ENCODE measurements at places on chromosomes 16 and 17.
A peak's percentile ranks its signal among the peaks of the same experiment; 100 is the strongest.

DNA sequence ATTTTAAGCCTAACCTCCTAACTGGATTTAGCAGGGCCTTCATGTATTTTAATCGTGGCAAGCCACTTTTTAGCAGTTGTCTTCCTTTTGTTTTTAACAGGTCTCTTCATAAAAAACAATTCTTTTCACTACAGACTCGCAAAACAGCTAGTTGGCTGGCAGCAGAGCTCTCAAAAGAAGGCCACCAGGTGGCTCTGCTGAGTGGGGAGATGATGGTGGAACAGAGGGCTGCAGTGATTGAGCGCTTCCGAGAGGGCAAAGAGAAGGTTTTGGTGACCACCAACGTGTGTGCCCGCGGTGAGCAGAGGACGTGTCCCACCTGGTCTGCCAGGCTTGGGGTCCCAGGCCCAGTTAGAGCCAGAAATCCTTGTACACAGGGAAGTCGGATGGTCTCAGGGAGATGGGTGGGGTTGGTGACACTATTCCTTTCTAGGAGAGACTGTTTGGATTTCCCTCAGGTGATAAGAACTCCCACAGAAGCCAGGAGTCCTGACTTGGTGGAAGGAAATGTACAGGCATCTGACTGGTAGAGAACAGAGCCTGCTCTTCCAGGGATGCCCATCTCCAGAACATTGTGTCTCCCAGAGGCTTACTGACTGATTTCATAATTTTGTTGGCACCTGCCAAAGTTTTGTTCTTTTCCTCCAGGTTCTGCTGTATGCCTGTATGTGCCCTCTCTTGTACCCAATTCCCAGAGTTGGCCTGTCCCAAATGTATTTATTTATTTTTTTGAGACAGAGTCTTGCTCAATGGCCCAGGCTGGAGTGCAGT, 14.9 kb upstream of the DDX19A start:
- DNase-seq: peak; percentile 36

- DNase-seq: no peak
Measured at GRCh38 chr16:72992142-72992601, 55.8 kb downstream of the ZFHX3 start.

DNA sequence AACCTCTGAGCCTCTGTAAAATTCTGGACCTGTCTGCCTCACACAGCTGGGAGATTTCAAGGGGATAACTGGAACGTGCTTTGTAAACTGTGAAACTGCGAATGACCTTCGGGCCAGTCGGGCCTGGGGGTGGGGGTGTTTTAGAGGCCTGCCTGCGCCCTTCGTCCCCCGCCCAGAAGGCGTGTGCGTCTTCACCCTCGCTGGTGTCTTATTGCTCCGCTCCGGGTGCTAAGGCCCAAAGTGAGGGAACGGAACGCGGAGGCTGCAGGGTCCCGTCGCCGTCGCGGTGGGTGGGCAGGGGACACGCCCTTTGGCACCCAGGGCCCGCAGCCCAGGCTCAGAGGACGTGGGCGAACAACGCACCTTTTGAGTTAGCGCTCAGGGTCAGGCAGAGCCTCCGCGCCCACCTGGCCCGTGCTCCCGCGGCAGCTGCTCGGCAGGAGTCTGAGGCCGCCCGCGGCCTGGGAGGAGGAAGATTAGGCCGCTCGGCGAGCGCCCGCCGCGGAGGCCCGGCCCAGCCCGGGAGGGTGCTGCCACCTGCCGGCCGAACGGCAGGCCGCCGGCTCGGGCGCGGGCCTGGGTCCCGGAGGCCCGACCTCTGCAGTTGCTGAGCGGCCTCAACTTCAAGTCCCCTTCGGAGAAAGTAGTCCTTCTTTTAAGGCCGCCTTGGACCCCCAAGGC, 29.7 kb downstream of the DCAKD start:
- DNase-seq: peak; percentile 97

DNA sequence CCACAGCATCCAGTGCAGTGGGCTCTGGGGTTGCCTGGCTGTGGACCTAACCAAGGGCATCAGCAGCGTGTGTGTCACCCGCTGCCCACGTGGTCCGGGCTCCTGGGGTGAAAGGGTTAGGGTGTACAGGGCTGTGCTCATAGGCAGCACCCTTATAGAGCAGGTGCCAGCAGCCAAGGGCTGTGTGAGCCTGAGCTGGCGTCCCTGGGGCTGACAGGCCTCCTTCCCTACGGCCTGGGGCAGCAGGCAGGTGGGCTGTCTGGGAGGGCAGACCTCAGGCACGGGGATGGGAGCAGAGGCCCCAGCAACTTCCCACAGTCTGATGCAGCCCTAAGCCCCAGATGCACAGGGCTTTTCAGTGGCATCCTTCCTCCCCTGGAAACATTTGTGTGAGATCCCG, 13.9 kb downstream of the CD300A start:
- DNase-seq: no peak

- no peak for DNase-seq
Measured at GRCh38 chr17:63816123-63816522, 11.1 kb upstream of the PSMC5 start.

- peak; percentile 71 for DNase-seq
Measured at GRCh38 chr17:76943202-76943601, 75.0 kb downstream of the MGAT5B start.

- DNase-seq: peak; percentile 86
Measured at GRCh38 chr17:28372203-28372944, 880 bp downstream of the SARM1 start.

DNA sequence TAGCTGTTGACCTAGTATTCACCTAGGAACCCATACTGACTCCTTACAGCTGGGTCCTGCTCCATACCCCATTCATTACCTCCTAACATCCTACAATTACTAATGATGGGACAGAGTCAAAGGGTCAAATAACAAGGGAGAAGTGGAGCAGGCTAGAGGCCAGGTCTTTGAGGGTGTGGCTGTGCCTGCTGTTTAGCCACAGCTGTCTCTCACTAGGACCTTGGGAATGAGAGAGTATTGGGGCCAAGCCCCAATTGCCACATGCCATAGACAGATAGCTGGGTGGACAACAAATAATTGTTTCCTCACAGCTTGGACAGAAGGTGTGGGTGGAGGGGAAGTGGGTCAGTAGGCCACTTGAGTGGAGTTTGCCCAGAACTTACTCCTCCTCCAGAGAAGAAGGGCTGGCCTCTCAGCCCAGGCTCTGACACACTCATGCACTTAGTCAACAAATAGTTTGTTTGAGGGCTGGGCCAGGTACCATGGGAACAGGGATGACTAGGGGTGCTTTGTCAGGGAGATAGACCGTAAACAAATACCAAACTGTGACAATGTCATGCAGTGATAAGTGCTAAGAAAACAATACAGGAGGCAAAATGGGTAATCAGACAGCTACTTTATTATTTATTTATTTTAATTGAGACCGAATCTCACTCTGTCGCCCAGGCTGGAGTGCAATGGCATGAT, 10.2 kb upstream of the CENPT start:
- no peak for DNase-seq

DNA sequence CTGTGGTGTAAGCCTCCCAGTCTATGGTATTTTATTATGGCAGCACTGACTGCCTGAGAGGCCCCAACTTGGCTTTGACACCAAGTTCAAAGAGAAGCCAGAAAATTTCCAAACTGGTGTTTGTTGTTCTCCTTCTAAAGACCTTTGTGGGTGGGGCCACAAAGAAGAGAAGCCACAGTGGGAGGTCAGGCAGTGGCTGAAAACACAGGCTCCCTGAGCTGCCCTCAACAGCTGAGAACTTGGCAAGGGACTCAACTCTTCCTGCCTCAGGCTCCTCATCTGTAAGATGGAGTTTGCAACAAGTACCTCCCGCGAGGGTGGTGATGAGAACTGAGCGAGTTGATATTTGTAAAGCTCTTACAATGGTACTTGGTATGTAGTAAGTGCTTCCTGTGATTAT, 18.2 kb downstream of the CES5A start:
- no peak for DNase-seq

DNA sequence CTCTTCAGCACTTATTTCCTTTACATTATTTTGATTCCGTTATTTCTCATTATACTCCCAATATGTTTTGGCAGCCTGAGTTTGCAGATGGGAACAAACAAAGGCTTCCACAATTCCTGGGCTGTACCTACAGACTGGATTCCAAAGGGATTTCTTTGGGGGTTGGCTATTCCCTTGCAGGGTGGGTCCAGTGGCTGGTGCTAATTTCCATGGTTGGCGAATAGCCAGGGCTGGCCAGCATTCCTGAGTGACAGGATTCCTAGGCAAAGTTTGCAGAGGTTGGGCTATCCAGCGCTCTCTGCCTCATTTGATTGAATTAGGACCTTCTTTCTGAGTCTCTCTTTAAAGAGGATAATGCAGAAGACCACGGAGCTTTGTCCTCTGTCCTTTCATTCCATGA, 207.4 kb downstream of the MAF start:
- no peak for DNase-seq

DNA sequence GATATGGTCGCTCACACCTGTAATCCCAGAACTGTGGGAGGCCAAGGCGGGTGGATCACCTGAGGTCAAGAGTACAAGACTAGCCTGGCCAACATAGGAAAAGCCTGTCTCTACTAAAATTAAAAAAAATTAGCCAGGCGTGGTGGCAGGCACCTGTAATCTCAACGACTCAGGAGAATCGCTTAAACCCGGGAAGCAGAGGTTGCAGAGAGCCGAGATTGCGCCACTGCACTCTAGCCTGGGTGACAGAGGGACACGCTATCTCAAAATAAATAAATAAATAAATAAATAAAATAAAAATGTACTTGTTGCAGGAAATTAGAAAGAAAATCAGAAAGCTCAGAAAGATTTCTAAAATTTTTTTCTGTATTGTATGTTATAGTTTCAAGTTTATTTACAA, 113.9 kb downstream of the LITAF start:
- no peak for DNase-seq

All from D341Med (cell line).